ENCODE measurements at places on chromosomes 7 and 10.

DNA sequence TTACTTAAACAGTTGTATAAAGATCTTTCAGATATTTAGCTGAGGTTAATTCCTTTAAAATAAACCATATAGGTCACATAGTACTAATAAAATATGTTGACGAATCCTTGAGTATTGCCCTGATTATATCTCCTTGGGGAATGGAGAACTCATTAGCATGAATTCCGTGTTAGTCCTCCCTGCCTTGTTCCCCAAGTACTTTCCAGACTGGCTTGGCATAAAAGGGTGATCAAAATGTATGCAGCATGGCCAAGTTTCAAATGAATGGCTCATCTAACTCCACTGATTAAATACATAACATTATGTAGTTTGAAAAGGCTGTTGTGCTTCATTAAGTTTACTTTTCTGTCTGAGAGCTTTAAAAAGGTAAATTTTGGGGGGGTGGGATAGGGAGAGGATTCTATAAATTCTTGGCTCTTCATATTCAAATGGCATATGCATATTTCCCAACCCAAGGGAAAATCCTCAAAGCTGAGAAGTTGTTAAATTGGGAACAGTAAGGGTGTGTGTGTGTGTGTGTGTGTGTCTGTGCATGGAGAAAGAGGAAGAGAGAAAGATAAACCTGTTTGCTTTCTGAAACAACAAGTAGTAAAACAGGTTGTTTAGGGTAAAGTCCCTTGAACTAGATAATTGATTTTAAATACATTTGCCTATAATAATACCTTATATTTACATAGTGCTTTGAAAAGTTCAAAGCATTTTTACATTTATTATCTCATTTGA, 4.8 kb upstream of the ADD3 start:
- DNase-seq, result no peak

GRCh38 chr10:49301302-49301701, 2.3 kb downstream of the C10orf71 start:
- no peak for DNase-seq

GRCh38 chr10:101772895-101773761, 2.8 kb downstream of the FGF8 start:
- DNase-seq, result no peak

- DNase-seq, result no peak
These were observed 39.5 kb downstream of the DIP2C start for GRCh38 chr10:649798-650440.

DNA sequence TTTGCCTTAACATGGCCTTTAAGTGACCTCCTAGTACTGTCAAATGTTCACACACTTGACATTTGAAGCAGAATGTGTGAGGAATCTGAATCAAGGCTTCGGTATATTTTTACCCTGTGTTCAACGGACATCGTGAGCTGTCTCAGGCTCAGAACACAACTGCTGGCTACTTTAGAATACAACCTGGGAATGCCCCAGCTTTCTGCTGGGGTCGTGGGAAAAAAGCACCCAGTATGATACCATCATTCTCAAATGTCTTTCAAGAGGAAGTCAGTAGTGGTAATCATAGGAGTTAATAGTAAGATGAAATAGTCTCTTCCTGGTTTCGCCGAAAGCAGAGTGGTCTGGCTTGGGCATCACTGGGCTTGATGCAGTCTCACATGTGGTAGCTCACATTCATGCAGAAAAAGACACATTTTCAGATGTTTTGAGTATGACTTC, 67.2 kb downstream of the CREB5 start:
- DNase-seq, result no peak

DNA sequence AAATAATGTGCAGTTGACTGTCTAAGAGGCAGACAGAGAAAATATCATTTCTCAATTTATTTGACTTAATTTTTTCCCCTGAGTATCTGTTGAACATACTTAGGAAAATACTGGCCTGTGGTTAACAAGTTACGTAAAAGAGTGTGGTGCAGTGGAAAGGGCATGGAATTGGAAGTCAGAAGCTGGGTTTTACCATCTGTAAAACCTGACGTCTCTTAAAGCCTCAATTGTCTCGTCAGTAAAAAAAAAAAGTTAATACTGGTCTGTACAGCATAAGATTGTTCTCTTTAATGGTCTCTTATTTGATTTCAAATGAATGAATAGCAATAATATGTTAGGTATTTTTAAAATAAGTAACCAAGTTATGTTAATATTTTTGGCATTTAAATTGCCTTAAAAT, 67.8 kb downstream of the PHTF2 start:
- DNase-seq, result no peak
